ENCODE measurements at places on chromosomes 16 and 17. TPM values are rescaled to one million over a fixed set of nuclear protein-coding genes. Genes with fewer than 3 reads are reported as not detected.

RNF157 gene
- total RNA-seq = 108 TPM

KRTAP9-2 gene
- not detected for total RNA-seq

GRCh38 chr17:20315821-20316220, 151.5 kb downstream of the LGALS9B start:
- peaks cover 10% of the 10 kb centered on the region for H3K4me1 ChIP-seq
- no peaks in the 10 kb centered on the region for H3K27me3 ChIP-seq
- no peaks in the 10 kb centered on the region for H3K36me3 ChIP-seq
- no peak for DNase-seq
- no peak overlapping the region for H3K4me3 ChIP-seq
- H3K27ac ChIP-seq = no peak overlapping the region

LPCAT2 gene
- 6.9 TPM for total RNA-seq

GRCh38 chr17:61305024-61305423, 94.6 kb upstream of the TBX2 start:
- no peaks in the 10 kb centered on the region for H3K36me3 ChIP-seq
- H3K4me1 ChIP-seq = peaks cover 5% of the 10 kb centered on the region
- no peak overlapping the region for H3K4me3 ChIP-seq
- H3K27me3 ChIP-seq = no peaks in the 10 kb centered on the region
- no peak overlapping the region for H3K27ac ChIP-seq

DNA sequence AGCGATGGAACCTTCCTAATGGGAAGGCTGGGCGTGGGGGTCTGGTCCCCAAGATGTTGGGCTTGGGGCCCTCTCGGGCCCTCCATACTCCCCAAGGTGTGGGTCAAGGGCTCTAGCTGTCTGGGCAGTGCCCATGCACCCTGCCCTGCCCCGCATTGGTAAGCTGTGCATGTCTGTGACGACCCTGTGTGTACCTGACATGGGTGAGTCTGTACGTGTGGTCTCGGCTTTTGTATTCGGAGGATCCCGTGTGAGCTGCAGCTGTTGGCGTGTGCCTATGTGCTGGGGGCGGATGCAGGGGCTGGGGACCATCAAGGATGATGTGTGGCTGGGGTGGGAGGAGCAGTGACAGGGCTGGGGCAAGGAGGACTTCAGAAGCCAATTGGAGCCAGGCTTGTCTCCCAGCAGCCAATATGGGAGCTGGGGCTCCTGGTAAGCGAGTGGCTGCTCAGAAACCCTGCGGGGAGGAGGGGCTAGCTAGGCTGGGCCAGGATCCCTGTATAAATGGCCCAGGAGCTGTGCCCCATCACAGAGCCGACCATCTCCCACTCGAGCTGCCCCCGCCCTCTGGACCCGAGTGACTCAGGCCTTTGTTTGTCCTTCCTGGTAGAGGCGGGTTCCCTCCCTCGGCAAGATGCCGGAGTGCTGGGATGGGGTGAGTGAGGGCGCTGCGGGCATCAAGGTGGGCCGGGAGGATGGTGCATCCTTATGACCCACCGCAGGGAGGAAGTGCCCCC, at the start of gene NDRG4:
NDRG4 (plus strand) TSS at position 529 of the 737 bp plus-strand sequence; CDS start at position 635, 106 bp downstream.
- no peaks in the 10 kb centered on the region for H3K27me3 ChIP-seq
- peak; percentile 71 for DNase-seq
- peaks cover 42% of the 10 kb centered on the region for H3K4me1 ChIP-seq

RRAD gene
- 12.4 TPM for total RNA-seq

TNP2 gene
- total RNA-seq = 10.2 TPM

DNA sequence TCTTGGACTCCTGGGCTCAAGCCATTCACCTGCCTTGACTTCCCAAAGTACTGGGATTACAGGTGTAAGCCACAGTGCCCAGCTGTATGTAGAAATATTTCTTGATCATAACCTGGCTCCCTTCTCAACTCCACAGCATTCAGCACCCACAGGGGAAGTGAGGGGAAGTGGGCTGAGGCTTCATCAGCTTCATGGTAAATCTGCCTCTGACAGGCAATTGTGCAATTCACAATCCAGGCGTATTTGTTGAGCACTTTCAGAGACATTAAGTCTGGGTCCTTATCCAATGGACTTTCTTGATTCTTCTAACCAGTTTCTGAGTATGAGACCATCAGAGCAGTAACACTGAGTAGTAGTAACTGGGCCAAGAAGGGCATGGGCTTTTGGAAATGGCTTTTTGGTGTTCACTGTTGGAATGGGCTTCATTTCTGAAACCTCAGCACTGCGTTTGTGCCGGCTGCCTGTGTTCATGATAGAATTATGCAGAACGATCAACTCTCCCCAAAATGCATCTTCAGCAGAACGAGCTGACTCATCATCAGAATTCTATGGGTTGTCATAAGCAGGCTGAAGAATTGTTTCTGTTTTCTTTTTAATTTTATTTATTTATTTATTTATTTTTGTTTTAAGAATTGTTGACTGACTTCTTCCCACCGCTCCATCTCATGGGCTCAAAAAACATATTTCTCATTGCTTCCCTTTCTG, 28.9 kb downstream of the FAM20A start:
- H3K36me3 ChIP-seq = no peaks in the 10 kb centered on the region
- H3K4me3 ChIP-seq = no peak overlapping the region
- no peaks in the 10 kb centered on the region for H3K27me3 ChIP-seq
- DNase-seq = no peak
- H3K4me1 ChIP-seq = peaks cover 9% of the 10 kb centered on the region

- no peaks in the 10 kb centered on the region for H3K4me1 ChIP-seq
- H3K4me3 ChIP-seq = no peak overlapping the region
- no peaks in the 10 kb centered on the region for H3K27me3 ChIP-seq
- no peak for DNase-seq
- no peak overlapping the region for H3K27ac ChIP-seq
- no peaks in the 10 kb centered on the region for H3K36me3 ChIP-seq
Measured at GRCh38 chr16:9503251-9503984, 412.0 kb downstream of the HAPSTR1 start.

DNA sequence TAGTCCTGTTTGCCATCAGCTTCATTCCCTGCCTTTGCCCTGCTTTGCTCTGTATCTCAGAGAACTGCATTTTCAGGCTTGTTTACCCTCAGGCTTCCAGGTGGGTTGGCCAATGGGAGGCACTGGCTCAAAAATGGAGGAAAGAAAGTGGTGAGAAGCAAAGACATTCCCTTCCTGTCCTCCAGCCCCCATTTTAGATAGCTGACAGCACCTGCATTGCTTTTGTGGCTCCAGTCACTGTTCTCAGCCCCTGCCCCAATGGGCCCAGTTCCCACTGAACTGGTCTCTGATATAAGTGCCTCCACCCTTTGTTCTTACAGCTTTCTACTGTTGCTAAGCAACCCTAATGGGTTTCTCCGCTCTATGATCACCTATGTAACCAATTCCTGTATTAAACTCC, 19.4 kb upstream of the SDK2 start:
- no peak overlapping the region for H3K27ac ChIP-seq
- H3K36me3 ChIP-seq = no peaks in the 10 kb centered on the region
- no peak overlapping the region for H3K4me3 ChIP-seq

DNA sequence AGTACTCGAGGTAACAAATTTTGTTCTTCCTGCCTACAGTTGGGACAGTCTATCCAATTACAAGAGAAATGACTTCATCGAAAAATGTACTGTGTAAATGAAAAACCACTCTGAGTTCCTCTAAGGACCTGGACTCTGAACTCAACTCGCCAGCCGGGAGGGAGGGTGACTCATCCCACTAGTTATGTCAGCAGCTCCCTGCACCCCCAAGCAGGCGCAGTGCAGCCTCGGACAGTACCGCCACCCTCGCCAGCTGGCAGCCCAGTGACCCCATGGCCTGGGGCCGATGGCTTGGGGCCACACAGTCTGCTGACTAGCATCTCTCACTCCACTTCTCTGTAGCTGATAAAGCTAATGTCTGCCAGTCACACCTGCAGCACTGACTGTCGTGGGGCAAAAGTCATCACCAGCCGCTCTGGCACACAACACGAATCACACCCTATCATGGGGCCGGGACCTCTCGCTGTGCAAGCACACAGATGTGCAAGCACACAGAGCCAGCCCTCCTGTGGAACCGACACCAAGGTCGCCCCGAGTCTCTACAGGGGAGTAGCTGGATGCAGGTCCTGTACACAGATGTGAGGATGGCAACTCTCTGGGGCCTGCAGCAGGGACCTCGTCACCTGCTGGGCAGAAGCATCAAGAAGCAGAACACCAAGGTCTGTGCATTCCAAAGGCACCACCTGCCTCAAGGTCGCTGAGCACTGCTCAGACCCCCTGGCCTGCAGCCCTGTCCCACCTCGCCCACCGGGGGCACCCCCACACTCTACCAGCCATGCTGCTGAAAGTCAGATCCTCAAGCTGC, 5.7 kb downstream of the CSNK1D start:
- no peaks in the 10 kb centered on the region for H3K36me3 ChIP-seq
- DNase-seq = peak; percentile 90
- peaks cover 40% of the 10 kb centered on the region for H3K4me1 ChIP-seq
- H3K27me3 ChIP-seq = no peaks in the 10 kb centered on the region
- peak overlapping the region; percentile 80 for H3K27ac ChIP-seq

- no peak overlapping the region for H3K27ac ChIP-seq
- no peak for DNase-seq
Measured at GRCh38 chr17:56893503-56893902, 20.3 kb downstream of the TRIM25 start.

DNA sequence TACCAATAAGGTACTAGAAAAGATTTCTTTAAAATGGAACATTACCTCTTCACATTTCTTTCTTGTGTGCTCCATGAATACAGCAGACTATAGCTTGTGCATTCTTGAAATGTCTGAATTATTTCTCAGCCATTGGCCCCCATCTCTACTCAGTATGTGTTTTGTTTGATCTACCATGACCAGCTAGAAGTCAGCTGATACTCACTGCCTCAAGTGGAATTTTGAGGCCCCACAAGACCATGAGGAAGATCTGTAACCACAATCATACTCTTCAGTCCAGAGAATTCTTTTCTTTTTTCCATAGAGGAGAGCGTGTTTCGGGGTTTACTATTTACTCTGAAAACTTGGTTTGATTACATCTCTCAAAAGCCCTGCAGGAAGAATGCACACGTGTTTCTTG, 319.1 kb downstream of the TOX3 start:
- no peaks in the 10 kb centered on the region for H3K27me3 ChIP-seq
- H3K4me1 ChIP-seq = no peaks in the 10 kb centered on the region
- H3K36me3 ChIP-seq = no peaks in the 10 kb centered on the region
- H3K4me3 ChIP-seq = no peak overlapping the region
- DNase-seq = no peak

- H3K4me3 ChIP-seq = no peak overlapping the region
- no peaks in the 10 kb centered on the region for H3K4me1 ChIP-seq
- no peak overlapping the region for H3K27ac ChIP-seq
- H3K27me3 ChIP-seq = no peaks in the 10 kb centered on the region
- no peak for DNase-seq
- no peaks in the 10 kb centered on the region for H3K36me3 ChIP-seq
Measured at GRCh38 chr17:40915199-40915661, 22.2 kb downstream of the KRT23 start.

DNA sequence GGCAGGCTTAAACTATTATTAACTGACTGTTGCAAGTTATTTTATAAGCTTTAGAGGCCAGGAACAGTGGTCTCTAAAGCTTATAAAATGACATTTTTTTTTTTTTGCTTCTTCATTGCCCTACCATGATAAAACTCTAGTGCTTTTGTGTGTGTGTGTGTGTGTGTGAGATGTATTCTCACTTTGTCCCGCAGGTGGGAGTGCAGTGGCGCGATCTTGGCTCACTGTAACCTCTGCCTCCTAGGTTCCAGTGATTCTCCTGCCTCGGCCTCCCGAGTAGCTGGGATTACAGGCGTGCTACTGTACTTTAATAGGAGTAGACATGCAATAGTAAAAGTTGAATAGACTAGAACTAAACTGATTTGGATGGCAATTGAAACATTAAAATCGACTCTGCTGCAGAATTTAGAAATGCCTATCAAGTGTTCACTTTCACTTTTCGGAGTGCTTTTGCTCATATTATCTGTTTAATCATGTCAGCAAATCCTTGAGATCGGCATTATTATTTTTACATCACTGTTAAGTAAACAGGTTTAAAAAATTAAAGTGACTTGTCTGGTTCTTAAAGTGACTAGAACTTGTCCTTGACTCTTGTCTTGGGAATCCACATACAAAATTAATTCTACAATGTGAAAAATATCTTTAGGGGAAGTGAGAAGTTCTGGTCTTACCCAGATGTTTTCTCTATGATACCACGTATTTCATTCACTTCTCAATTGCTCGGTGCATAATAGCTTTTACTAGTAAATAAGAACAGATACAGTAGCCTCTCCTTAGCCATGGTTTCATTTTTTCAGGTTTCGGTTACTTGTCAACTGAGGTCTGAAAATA, 8.4 kb upstream of the PCTP start:
- no peak overlapping the region for H3K27ac ChIP-seq
- H3K27me3 ChIP-seq = no peaks in the 10 kb centered on the region
- DNase-seq = no peak
- H3K36me3 ChIP-seq = no peaks in the 10 kb centered on the region
- no peaks in the 10 kb centered on the region for H3K4me1 ChIP-seq

- DNase-seq = no peak
- no peaks in the 10 kb centered on the region for H3K36me3 ChIP-seq
- no peaks in the 10 kb centered on the region for H3K4me1 ChIP-seq
- H3K4me3 ChIP-seq = no peak overlapping the region
- H3K27me3 ChIP-seq = no peaks in the 10 kb centered on the region
Measured at GRCh38 chr16:48197294-48197693, 41.5 kb upstream of the ABCC12 start.

GRCh38 chr17:43442711-43443110, 41.1 kb upstream of the DHX8 start:
- no peak for DNase-seq
- no peak overlapping the region for H3K4me3 ChIP-seq
- no peak overlapping the region for H3K27ac ChIP-seq
- no peaks in the 10 kb centered on the region for H3K4me1 ChIP-seq
- no peaks in the 10 kb centered on the region for H3K27me3 ChIP-seq
- no peaks in the 10 kb centered on the region for H3K36me3 ChIP-seq

MPP2 gene
- total RNA-seq = 25.8 TPM

ITGA2B gene
- 5.1 TPM for total RNA-seq

OMG gene
- not detected for total RNA-seq

DNA sequence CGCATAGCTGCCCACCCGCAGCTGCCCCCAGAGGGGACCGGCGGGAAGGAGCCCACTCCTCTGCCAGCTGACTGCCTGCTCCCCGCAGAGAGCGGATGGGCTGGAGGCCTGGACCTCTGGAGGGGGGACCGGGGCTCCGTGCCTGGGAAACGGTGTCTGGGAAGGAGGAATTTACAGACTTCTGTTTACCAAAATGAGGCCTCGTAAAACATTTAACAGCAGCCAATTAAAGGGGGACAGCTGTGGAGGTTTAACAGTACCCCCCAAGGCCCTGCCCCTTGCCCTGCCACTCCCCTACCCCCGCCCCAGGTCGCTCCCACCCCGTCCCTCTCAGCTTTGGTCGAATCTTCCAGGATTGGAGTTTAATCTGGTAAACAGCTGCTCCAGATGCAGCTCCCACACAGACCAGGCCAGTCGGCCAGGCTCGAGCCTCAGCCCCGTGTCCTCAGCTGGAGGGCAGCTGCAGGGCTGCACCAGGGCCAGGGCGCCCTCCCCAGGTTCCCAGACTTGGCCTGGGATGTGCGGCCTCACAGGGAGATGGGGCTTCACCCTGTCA, 41.1 kb downstream of the BAHCC1 start:
- peaks cover 10% of the 10 kb centered on the region for H3K4me1 ChIP-seq
- H3K27ac ChIP-seq = peak overlapping the region; percentile 59
- H3K27me3 ChIP-seq = no peaks in the 10 kb centered on the region
- DNase-seq = peak; percentile 53
- H3K36me3 ChIP-seq = no peaks in the 10 kb centered on the region
- no peak overlapping the region for H3K4me3 ChIP-seq

- H3K27ac ChIP-seq = no peak overlapping the region
- no peaks in the 10 kb centered on the region for H3K36me3 ChIP-seq
- DNase-seq = no peak
- no peaks in the 10 kb centered on the region for H3K27me3 ChIP-seq
Measured at GRCh38 chr17:71099003-71099714, 929.8 kb downstream of the KCNJ2 start.

- peaks cover 21% of the 10 kb centered on the region for H3K4me1 ChIP-seq
- H3K27me3 ChIP-seq = no peaks in the 10 kb centered on the region
- no peak within 1 kb of the TSS for H3K4me3 ChIP-seq
- H3K27ac ChIP-seq = no peak within 1 kb of the TSS
- no peaks in the 10 kb centered on the region for H3K36me3 ChIP-seq
Measured at GRCh38 chr17:70074956-70075355, at the start of gene KCNJ16. TSS of gene KCNJ16 (plus strand) at chr17:70075225. CDS start at chr17:70132088, 56,863 bp downstream.

All from testis (tissue), 5 donors.